ENCODE measurements at places on chromosomes 1 and 21.

DNA sequence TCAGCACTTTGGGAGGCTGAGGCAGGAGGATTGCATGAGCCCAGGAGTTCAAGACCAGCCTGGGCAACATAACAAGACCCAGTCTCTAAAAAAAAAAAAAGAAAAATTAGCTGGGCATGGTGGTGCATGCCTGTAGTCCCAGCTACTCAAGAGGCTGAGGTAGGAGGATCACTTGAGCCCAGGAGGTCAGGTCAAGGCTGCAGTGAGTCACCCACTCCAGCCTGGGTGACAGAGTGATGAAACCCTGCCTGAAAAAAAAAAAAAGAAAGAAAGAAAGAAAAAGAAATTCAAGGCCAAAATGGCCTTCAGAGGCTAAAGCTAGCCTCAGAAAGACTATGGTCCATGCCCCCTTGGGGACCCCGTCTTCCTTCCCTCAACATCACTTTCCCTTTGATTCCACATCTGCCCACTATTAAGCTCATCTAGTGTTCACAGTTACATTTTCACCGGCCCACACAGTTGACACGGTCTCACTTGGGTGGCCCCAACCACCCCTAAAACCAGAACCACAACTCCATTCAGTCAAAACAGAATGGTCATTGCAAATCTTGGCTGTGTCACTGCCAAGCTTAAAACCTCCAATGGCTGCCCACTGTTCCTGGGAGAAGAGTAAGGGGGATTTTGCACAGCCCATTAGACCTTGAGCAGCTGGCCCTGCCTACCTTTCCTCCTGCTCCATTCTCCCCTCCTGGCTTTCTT, 2.1 kb upstream of the CAPN8 start:
- no peak for DNase-seq

GRCh38 chr1:14190508-14190907, 408.0 kb upstream of the KAZN start:
- no peak for DNase-seq

- DNase-seq, result no peak
These were observed 18.8 kb downstream of the KIF21B start for GRCh38 chr1:201004732-201005131.

DNA sequence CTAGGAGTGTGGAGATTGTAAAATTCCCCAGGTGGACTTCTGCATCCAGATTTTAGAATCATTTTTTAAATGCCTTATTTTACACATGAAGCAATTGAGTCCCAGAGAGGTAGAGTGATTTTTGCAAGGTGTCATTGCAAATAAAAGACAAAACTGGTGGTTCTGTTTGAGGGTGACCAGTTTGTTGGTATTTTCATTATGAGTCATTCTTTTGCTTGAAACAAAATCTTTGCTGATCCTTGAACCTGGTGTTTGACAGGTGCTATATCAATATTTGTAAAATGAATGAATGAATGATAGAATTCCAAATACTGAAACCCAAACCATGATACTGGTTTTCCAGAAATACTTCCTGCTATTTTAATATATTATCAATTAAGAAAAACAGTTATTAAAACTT, 44.1 kb downstream of the TTC3 start:
- no peak for DNase-seq

GRCh38 chr21:45161038-45161945, 86.9 kb downstream of the ADARB1 start:
- no peak for DNase-seq

- no peak for DNase-seq
These were observed 106.6 kb downstream of the DUSP10 start for GRCh38 chr1:221635305-221635704.

Measured in DND-41 (cell line).